ENCODE measurements at places on chromosomes 3 and 15.

DNA sequence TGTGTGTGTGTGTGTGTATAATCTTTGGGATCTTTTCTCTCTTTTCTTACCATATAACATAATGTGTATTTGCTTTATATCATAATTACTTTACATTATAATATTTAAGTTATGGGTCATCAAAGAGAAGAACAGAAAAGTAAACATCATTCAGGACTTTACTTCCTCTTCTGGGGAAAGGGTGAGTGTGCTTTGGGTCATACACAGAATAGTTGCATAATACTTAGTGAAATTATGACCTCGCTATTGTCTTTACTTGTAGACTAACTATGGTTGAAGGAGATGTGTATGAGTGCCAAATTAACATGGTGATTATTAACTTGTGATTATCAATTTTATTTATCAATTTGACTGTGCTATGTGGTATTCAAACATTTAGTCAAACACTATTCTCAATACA, 1086.9 kb downstream of the DIPK2A start:
- DNase-seq, result no peak

GRCh38 chr3:55164191-55164590, 236.3 kb upstream of the LRTM1 start:
- DNase-seq, result no peak

DNA sequence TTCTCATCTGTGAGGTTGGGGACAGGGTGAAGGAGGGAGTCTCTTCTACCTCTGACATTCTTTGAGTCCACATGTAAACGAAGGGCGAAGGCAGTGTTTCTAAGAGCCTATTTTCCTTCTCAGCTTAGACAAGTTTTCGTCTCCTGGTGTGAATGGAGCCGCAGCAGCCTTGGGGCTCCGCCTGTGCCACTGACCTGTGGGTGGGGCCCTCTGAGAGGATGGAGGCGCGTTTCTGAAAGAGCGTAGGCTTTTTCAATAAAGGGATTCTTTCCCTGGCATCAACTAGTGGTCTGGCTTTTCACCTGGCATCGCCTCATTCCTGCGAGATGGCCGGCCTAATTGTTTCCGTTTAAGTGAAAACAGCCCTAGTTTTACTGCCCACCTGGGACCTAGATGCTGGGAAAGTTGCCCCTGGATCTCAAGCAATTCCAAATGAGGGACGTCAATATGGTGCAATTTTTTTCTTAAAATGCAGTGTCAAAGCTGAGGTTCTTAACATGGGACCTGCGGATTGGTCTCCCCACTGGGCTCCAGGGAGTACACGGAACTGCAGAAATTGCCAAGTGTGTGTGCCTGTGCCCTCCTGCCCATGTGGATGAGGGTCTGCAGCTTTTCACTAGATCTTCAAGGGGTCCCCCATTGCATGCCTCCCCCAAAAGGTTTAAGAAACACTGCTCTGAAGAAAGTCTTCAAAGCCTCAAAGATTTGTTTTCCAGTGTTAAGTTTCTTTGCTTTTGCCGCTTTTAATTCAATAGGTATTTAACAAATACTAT, 958 bp downstream of the GLDN start:
- no peak for DNase-seq

DNA sequence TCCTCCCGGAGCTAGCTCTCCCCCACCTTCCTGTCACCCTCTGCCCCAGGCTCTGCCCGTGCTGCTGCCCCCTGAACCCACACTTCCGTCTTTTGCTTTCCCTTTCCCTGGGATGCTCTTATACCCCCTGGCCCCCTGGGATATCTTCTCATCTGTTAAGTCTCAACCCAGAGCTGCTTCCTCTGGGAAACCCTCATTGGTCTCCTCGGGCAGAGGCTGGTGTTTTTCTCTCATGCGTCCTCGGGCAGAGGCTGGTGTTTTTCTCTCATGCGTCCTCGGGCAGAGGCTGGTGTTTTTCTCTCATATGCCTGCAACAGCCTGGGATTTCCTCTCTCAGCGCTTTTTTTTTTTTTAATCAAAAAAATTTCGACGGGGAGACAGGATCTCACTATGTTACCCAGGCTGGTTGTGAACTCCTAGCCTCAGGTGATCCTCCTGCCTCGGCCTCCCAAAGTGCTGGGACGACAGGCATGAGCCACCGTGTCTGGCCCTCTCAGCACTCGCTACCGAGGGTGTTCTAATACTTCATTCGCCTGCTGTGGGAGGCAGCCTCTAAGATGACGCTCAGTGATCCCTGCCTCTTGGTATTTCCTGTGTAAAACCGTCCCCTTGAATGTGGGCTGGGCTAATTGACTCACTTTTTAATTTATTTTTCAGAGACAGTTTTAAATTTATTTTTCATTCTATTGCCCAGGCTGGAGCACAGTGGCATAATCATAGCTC, 62.7 kb upstream of the TFRC start:
- DNase-seq, result no peak

- no peak for DNase-seq
Observed at GRCh38 chr3:170159933-170160332, 21.6 kb downstream of the PHC3 start.

DNA sequence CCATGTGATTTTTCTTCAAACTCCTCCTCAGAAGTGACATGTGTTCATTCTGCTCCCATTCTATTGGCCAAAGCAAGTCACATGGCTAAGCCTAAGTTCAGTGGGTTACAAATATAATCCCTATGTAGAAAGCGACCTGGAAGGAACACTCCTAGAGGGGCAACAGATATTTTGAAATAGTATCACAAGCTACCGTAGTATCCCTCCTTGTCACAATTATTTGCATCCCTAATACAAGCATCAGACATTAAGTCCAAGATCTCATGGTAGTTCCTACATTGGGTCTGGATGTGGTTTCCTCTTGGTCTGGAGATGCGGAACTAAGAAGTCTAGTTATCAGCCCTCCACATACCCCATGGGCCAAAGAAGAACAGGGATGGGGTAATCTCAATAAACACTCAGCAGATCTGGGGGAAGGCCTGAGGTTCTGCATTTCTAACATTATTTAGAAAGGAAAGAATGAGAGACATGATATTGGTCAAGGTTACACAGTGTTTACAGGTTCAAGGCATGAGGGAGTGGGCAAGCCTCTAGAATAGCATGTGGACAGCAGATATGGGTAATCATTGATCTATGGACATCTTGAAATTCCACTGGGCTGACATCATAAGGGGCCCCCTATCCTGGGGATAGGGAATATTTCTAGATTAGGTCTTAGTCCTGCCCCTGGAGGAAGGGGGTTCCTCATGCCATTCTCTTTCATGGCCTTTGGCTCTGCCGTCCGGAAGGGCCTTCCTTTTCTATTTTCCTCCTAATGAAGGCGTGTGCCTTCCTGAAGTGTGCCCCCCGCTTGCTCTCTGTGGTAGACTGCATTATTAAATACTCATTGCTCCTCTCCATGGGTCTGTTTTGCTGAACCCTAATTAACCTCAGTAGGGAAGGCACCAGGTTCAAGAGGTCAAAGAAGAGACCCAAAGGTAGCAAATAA, 17.8 kb upstream of the ABHD2 start:
- DNase-seq, result no peak

DNA sequence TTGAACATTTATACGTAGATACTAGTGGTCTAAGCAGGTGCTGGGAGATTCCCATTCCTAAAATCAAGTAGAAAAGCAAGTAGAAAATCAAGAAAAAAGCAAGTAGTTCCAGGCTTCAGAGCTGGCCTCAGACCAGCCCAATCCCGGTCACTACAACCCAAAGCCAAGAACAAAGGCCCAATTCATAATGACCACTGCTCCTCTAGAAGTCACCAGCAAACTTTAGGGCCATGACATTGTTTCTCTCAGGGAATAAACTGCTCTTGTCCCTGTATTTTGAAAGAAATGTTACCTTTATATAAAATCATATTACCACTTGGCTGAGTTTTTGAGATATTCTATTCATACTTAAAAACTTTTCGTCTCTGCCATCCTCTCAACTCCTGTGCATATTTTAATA, 106.3 kb upstream of the IL12A start:
- no peak for DNase-seq

GRCh38 chr3:54445630-54446029, 323.3 kb downstream of the CACNA2D3 start:
- DNase-seq, result no peak

DNA sequence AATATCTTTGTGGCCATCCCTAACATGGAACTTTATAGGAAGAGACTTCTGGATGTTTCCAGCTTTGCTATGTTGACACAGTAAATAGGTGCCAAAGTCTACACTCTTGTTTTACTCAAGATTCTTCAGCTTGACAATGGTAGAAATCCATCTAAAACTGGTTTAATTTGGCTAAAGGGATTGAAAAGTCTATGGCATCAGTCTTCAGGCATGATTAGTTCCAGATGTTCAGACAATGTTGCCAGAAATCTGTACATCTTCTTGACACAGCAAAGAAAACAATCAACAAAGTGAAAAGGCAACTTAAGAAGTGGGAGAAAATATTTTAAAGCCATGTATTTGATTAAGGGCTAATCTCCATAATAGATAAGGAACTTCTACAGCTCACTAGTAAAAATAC, 130.5 kb downstream of the LRRC3B start:
- no peak for DNase-seq

DNA sequence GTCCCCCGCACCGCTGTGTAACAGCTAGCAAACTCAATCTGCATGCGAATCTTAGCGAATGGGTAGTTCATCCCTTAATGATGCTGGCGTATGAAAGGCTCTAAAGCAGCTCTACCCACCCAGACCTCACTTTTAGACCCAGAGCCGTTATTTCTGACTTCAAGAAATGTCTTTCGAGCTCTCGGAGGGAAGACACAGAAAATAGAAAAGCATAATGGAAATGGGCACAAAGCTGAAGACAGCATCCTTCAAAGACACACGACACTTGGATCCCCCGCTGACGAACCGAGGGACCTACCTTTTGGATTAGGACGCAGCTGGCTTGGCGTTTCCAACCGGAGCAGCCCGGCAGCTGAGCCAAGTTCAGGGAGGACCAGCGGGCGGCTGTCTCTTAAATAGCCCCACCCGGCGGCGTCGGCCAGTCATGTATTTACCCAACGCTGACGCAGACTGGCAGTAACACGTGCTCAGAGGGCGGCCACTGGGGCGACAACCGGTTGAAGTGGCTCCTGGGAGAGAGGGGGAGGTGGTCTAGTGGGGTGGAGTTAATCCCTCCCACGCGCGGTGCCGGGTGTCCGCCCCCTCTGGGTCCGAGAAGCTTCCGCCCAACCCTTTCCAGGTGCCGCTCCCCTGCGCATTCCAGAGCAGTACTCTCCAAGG, 1.5 kb downstream of the CCK start:
- no peak for DNase-seq

DNA sequence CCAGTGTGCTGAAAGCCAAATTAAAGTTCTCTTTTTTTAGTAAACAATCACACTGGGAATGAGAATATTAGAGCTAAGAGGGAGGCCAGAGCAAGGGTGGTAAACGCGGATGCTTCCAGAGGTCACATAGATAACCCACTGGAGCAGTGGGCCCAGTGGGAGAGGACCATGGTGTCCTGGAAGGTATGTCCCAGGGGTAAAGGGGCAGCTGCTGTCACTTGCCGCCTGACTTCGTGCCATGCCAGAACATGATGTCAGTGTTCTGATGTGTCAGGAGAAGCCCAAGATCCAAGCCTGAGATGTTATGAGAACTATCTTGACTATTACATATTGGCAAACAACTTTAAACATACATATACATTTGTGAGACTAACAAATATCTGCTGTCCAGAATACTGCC, 211.9 kb upstream of the IL12A start:
- DNase-seq, result no peak

DNA sequence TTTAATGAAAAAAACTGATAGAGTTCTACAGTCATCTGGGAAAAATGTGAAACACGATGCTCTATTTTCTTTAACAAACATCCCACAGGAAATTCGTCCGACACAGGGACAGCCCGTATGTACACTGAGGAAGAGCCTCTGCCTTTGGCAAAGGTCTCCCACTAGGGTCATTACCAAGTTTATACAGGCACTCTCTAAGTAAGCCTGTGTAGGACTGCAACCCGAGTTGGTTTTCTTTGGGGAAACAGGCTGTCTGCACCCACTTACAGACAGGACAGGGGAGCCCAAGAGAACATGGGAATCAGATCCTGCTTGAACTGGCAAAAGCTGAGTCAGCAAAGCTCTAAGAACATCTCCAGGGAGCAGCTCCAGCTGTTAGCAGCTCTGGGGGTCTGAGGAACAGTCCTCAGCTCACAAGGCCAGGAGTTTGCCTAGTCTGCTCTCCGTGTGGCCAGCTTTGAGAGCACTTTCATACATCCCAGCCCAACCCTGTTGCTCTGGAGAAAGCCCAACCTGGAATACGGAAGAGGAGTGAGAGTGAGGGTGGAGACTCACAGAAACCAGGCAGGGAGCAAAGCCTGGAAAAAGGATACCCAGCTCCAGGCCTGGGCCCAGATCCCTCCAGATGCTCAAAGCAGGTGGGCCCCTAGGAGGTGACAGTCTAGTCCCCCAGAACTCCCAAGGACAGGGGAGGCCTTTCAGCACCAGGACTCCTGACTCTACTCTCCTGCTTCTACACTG, 1.9 kb downstream of the TBC1D2B start:
- DNase-seq, result no peak

GRCh38 chr3:107847791-107848190, 243.0 kb downstream of the CD47 start:
- no peak for DNase-seq

- peak; percentile 28 for DNase-seq
Observed at GRCh38 chr15:72199721-72200212, 2.2 kb upstream of the GRAMD2A start.

DNA sequence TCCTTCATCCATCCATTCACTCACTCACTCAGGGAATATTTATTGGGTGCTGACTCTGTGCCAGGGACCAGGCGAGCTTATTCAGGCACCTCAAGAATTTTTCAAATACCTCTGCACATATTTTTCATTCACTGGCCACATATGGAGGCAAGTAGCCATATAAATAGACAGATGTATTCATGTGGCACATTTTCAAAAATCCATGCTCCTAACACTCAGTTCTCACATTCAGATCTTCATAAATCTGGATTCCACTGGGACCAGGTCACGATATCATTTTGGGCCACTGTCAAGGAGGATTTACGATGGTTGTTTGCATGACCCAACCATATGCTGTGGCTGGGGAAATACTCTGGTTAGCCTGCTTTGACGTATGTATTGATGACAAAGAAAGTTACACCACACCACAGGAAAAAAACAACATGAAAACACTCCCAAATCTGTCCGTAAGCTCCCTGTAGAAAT, 241.8 kb upstream of the LRTM1 start:
- DNase-seq, result no peak

GRCh38 chr3:129485721-129486663, 42.4 kb upstream of the RHO start:
- no peak for DNase-seq

- no peak for DNase-seq
Observed at GRCh38 chr3:66478960-66479359, 21.9 kb downstream of the LRIG1 start.

DNA sequence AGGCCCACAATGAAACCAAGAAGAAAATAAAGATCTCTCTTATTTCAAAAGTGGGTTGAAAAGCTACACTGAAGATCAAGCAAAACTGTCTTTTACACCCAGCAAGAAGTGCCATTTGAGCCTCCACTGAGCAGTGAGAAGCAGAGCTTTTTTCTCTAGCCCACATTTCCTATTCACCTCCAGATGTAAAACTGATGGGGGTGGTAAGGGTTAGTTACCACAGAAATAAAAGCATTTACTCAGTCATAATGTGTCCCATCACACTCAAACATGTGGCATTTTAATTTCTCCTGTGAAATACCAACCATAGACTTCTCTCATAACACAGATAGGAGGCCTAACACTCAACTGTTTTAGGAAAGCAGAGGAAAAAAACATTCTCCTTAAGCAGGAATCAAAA, 21.0 kb downstream of the IFT57 start:
- DNase-seq, result no peak

Data from stimulated activated CD8-positive, alpha-beta memory T cell treated with anti-CD3 and anti-CD28 coated beads, Interleukin-4, amount 100 ng/mL, for 4 hours (primary cell).